H1 (cell line): ENCODE measurements at places on chromosomes 2 and 18. TPM values are rescaled to one million over a fixed set of nuclear protein-coding genes. Genes with fewer than 3 reads are reported as not detected.

Gene MGAT4A
- total RNA-seq: 7.3 and 7.7 TPM in 2 replicates

Gene HS6ST1
- 72.8 and 74.6 TPM in 2 replicates for total RNA-seq

DNA sequence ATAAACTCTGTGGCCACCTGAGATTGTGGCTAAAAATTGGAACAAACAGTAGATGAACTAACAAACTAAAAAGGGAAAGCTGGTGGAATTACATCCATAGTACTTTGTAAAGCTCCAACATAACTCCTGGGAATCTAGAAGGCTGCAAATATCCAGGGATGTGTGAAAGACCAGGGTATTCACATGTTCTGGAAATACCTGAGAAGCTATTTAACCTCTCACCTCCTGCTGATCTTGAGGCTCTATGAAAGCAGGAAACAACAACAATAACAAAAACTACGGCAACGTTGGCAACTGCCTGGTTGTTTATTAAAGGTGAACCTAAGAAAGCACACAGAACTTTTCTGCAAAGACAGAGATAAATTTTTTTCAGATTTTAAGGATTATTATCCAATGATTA, 171.3 kb downstream of the CCDC178 start:
- no peak overlapping the region for H3K4me3 ChIP-seq
- H3K4me1 ChIP-seq: no peaks in the 10 kb centered on the region
- no peak for DNase-seq
- no peaks in the 10 kb centered on the region for H3K36me3 ChIP-seq
- H3K27me3 ChIP-seq: no peaks in the 10 kb centered on the region

GRCh38 chr2:83081826-83082690, 1377.0 kb downstream of the SUCLG1 start:
- no peaks in the 10 kb centered on the region for H3K36me3 ChIP-seq
- no peak overlapping the region for H3K4me3 ChIP-seq
- H3K27me3 ChIP-seq: no peaks in the 10 kb centered on the region
- DNase-seq: no peak
- no peaks in the 10 kb centered on the region for H3K4me1 ChIP-seq

GRCh38 chr2:146048141-146048540, 1528.2 kb upstream of the ZEB2 start:
- no peak overlapping the region for H3K4me3 ChIP-seq
- no peak overlapping the region for H3K27ac ChIP-seq
- H3K27me3 ChIP-seq: no peaks in the 10 kb centered on the region
- no peaks in the 10 kb centered on the region for H3K36me3 ChIP-seq

GRCh38 chr2:55010915-55011314, 39.3 kb downstream of the RTN4 start:
- H3K27me3 ChIP-seq: no peaks in the 10 kb centered on the region
- no peak overlapping the region for H3K4me3 ChIP-seq
- 0 out of 2 replicates have a peak, but pooled peaks cover 4% of the 10 kb centered on the region for H3K4me1 ChIP-seq
- no peak for DNase-seq
